ENCODE measurements at places on chromosomes 12 and 14. TPM values are rescaled to one million over a fixed set of nuclear protein-coding genes. Genes with fewer than 3 reads are reported as not detected.

RAD9B gene
- 0.68 TPM for total RNA-seq

RNASE13 gene
- not detected for total RNA-seq

KLRF1 gene
- total RNA-seq = not detected

PPP1R1A gene
- total RNA-seq = not detected

WNT1 gene
- 0.81 TPM for total RNA-seq

TBC1D30 gene
- 0.05 TPM for total RNA-seq

DHRS1 gene
- 33.9 TPM for total RNA-seq

TAS2R10 gene
- not detected for total RNA-seq

FAM90A1 gene
- 0.10 TPM for total RNA-seq

GIT2 gene
- 86.6 TPM for total RNA-seq

GOLGA5 gene
- total RNA-seq = 16.1 TPM

LRRIQ1 gene
- not detected for total RNA-seq

POTEG gene
- not detected for total RNA-seq

C14orf39 gene
- total RNA-seq = not detected

Data from activated CD8-positive, alpha-beta T cell treated with anti-CD3 and anti-CD28 coated beads, Interleukin-2, amount 10 ng/mL, durations not matched to agents 7 days and 5 days (primary cell).